Hematopoietic multipotent progenitor cell treated with erythropoietin and hydrocortisone succinate and interleukin-3 and kit ligand, for 6 days (in vitro differentiated cells): ENCODE measurements at places on chromosomes 4 and X.

GRCh38 chr4:14399848-14400247 is 602.4 kb upstream of the CPEB2 start:
- DNase-seq: no peak

- DNase-seq: no peak
Measured at GRCh38 chrX:130485870-130486269, 84.1 kb downstream of the RBMX2 start.

GRCh38 chr4:83335701-83336100 is 1.1 kb upstream of the HPSE start:
- no peak for DNase-seq

- no peak for DNase-seq
Measured at GRCh38 chr4:174401471-174402130, 117.9 kb downstream of the CEP44 start.

- DNase-seq: peak; percentile 39
Measured at GRCh38 chr4:3414421-3415279, 27.1 kb upstream of the HGFAC start.

DNA sequence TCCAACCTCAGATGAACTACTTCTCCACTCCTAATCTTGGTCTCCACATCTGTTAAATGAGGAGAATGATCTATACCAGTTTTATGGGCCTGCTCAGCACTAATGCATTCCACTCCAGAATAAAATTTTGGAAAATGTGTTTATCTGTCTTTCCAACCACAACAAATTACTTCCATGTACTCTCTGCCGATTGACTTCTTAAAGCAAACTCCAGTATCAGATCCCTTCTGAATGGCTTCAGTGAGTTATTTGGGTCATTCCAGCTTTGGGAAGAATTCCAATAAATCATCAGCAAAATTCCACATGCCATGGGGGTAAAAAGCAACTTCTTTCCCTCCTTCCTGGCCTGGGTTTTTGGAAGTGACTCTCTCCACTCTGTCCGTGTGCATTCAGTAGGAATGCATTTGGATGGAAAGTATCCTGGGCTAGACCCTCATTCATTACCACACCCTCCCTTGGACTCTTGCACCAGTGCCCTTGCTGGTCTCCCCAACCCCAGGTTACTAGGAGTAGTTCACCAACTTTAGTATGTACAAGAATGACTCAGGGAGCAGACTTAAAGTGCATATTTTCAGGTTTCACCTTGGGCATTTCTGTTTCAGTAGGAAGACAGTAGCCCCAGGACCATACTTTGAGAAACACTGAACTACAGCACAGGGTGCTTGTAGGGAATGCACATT is 15.4 kb upstream of the ADH6 start:
- no peak for DNase-seq

DNA sequence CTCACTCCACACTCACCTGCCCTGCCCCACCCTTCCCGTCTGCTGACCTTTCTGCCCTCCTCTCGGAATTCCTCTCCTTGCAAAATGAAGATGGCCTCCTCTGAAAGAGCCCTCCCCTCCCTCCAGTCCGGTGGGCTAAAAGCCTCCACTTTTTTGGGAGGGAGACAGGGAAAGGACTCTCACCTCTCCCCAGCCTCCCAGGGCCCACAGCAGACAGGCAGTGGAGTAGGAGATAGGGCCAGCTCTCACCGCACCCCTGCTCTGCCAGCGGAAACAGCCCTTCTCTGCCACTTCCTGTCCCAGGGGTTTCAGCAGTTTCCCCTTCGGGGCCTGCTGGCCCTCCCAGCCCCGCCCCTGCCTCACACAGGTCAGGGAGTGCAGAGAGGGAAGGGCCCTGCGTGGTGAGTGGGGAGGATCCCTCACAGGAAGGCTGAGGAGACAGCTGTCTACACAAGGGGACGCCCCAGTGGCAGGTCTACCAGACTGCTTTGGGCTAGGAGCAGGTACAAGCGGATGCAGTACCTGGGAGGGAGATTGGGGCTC is 18.2 kb downstream of the ELF4 start:
- peak; percentile 85 for DNase-seq

DNA sequence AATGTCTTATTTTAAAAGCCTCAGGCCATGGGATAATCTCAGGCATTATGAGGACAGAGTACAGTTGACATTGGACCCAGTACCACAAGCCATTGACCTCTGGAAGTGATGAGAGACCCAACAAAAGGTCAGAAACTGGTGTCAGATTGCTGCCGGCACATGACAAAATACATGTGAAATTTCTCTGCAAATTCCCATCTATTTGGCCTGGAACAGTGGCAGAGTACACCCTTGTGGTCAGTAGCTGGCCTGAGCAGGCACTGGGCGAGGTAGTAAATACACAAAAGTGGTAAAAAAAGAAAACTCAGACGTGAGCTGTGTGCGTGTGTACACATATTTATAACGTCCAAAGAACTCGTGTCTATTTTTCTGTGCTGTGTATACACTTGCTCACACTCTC is 155.5 kb downstream of the DHX15 start:
- DNase-seq: no peak

DNA sequence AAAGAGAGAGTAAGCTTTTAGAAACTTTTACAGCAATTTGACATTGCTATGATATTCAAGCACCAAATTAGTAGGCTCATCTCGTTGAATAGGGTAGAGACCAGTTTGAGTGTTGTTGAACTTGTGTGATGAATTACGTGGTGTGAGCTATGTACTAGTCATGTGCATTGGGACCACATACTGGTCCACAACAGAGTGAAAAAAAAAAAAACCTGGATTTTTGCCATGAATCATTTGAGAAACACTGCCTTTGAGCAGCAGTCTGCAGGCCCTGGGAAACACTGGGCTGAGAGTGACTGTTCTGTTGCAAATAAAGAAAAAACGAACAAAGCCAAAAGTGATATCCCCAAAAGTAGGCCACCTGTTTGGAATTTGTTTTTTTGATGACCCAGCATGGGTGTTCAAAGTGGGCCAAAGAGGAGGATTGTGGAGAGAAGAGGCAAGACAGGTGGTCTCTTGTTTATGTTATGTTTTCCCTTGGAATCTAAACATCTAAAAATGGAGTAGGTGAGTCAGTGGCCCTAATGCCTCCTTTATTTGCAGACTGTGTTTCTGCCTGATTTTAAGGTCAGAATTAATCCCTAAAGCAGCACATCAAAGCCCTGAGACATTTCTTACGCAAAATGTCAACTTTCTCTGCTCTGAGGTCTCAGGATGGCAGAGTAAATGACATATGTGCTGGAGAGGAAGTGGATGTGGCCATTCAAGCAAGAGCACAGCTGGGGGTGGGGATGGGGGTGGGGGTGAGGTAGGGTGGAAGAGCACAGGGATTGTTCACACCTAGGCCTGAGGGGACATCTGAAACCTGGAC is 33.5 kb downstream of the TAF7L start:
- DNase-seq: no peak

DNA sequence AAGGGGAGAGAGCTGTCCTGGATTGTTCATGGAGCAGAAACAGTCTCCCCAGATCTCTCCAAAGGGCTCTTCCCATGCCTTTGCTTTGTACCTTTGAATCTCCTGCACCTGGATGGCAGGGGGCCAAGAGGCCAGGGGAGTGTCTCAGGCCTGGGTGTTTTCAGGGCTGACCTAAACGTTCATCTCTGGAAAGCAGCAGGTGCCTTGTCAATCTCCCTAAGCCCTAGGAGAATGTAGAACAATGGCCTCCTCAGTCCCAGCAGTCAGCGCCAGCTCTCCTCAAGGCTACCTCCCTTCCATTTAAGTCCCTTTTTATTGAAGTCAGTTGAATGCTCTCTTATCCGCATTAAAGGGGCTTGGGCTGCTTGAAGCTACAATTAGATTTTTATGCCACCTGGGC is 31.2 kb upstream of the NSUN7 start:
- no peak for DNase-seq

GRCh38 chr4:8205241-8205707 is 6.2 kb downstream of the SH3TC1 start:
- DNase-seq: no peak

- no peak for DNase-seq
Measured at GRCh38 chr4:126215759-126216158, 901.0 kb downstream of the FAT4 start.

DNA sequence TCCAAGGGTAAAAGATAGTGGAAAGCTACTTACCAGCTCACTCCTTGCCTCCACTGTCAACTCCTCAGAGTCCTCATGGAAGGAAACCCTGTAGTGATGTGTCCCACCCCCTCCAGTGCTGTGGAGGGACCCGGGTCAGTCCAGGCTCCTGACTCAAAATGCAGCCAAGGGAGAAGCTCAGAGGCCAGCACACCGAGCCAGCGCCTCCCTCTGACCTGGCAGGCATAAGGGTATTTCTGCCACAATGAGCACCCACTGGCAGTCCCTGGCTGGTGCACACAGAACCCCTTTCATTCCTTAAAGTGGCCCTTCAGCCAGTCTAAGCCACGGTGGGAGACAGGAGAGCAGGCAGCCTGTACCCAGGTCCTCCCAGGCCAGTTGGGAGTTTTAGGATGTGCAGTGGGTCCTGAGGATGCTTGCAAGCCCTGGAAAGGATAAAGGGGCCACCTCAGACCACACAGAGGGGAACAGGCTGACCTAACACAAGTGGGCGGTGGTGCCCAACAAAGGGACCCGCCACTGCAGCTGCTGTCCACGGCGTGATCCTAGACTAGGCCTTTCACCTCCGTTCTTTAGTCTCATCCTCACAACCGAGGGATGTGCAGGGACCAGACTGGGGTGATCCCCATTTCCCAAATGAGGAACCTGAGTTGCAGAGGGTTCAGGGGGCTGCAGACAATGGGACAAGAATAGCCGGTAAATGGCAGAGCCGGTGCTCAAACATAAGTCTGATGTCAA is 5.7 kb downstream of the JAKMIP1 start:
- no peak for DNase-seq

GRCh38 chr4:98680806-98681205 is 22.4 kb upstream of the TSPAN5 start:
- no peak for DNase-seq

DNA sequence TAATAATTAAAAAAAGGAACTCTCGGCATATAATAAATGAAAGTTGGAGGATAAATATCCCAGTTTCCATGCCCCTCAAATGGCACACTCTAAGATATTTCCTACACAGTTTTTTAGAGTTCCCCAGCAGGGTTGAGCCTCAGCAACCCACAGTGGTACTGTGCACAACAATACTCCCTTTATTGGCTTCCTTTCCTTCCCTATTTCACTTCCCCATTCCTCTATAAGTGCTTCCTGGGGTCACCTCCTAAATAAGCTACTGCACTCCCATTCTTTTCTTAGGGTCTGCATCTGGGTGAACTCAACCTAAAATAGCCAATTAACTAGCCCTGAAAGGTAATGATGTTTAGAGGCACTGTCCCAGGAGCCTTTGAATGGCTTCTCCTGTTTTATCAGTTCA is 76.4 kb upstream of the NHS start:
- DNase-seq: no peak

DNA sequence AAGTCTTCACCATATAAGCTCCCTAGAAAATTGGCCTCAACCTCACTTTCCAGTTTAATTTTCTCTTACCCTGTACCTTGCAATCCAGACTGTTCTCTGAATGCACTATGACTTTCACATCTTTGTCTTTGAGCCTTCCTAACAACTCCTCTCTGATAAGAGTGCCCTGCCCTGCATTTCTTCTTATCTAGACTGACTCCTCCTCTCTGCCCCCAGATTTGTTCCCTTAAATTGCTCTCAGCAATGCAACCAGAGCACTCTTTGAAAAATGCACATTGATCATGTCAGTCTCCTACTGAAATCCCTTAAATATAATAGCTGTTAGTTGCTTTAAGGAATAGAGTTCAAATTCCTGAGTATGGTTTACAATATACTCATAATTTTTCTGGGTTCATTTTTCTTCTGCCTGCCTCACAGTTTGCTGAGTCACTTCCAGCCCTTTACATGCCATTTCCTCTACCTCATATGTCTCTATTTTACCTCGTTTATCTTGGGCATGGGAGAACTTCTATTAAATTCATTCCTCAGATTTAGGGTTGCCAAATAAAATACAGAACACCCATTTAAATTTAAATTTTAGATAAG is 582.7 kb upstream of the AADAT start:
- DNase-seq: peak; percentile 1

DNA sequence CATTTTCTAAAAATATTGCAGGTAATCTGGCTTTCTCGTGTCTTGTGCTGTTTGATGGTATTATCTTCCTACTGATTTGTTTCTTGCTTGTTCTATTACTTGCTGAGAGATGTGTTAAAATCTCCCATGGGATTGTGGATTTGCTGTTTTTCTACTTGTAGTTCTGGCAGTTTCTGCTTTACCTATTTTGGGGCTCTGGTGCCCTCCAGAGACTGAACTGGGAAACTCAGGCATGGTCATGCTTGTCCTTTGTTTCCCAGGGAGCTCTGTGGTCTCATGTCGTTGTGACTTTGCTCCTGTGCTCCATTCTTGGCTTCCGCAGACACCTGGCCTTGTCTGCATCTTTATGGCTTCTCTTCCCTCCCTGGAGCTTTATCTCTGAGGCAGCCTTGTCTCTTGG is 39.5 kb downstream of the NSD2 start:
- peak; percentile 74 for DNase-seq

GRCh38 chrX:55109306-55109705 is 20.5 kb downstream of the PAGE2 start:
- no peak for DNase-seq

GRCh38 chr4:38983787-38984598 is 48.2 kb downstream of the TMEM156 start:
- no peak for DNase-seq

GRCh38 chr4:174377613-174378012 is 93.9 kb downstream of the CEP44 start:
- no peak for DNase-seq

DNA sequence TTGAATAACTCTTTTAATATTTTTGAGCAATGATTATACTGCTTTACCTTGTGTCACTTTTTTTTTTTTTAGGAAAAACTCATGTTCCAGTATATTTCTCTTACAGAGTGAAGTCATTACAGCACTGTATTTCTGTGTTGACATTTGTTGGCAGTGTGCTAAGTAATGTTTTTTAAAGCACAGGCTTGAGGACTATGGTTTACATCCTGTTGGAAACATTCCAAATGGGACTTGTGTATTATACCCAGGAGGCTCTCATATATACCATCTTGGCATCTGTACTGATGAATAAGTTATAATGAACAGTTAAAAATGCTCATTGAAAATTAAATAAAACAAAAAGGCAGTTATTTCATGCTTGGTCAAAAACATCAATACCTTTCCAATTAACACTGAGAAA is 33.8 kb downstream of the CEP44 start:
- DNase-seq: no peak

DNA sequence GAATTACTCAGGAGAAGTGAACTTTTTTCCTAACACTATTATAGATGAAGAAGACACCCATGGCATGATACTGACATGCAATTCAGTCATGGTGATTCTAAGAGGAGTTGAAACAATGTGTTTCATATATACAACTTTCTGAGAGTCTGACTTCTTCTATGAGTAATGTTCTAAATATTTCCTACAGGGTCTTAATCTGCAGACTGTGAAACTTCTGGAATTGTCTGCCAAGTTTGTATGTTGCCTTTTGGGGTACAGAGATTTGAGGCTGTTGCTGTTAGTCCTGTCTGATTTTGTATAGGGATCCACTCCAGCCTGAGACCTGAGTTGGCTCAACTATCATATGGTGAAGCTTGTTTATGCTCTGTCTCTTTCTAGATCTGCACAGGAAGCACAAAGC is 160.6 kb upstream of the GATB start:
- no peak for DNase-seq
